ENCODE measurements at places on chromosomes 1 and 21.

GRCh38 chr1:12615865-12616708 lies 1.9 kb downstream of the DHRS3 start:
- DNase-seq = no peak

DNA sequence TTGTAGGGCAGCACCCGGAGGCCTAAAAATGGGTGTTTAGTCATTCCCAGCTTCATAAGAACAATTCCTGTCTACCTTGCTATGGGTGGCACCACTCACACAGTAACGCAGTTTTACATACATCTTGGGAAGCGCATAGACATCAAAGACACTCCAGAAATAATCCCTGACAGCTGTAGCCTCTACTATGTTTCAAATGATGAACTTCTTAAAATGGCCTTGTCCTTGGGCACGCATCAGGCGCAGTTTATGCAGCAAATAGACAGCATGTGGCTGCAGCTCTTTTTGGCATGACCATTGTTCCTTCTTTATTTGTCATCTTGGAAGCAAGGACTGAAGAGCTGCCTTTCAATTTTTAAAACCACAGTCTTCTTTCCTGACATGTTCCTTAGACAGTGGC lies 77.6 kb upstream of the CACYBP start:
- no peak for DNase-seq

GRCh38 chr1:12769031-12769430 lies 4.5 kb upstream of the PRAMEF12 start:
- DNase-seq = no peak

DNA sequence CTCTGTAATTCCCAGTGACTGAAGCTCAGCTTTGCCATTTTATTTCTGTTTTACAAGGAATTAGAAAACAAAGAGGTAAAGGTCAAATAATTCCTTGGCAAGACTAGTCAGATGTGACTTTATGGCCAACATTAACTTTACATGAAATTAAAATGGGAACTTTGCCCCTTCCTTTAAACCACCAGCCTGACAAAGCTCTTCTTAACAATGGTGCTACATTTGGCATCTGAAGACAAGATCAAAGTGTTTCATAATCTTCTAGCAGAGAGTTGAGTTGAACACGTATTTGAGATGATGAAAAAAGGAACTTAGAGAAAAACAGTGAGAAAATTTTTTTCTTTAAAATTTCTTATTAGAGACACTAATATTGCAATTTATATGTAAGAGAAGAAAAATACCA lies 193.8 kb downstream of the AK5 start:
- no peak for DNase-seq

DNA sequence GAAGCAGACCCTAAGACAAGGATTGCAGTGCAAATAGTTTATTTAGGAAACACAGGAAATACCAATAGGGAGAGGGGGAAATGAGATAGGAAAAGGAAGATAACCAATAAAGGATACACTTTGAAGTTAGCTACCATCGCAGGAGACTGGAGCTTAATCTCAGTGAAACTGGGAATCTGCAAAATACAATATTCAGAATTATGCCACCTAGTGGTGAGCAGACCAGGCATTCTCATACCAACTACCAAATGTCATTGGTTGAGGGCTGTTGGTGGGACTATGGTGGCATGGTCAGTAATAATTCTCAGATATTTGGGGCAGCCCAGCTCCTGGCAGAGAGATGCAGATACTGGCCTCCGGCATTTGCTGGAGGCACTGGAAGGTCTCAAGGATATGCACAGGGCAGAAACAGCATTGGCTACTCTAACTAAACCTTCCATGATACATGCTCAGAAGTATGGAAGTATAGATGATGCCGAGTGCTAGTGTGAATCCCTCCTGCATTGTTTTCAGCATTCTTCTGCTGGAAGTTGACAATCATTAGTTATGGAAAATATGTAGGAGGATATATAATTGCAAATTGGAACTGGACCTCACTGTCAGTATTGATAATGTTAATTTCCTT lies 11.8 kb upstream of the ZFP69B start:
- DNase-seq = no peak

DNA sequence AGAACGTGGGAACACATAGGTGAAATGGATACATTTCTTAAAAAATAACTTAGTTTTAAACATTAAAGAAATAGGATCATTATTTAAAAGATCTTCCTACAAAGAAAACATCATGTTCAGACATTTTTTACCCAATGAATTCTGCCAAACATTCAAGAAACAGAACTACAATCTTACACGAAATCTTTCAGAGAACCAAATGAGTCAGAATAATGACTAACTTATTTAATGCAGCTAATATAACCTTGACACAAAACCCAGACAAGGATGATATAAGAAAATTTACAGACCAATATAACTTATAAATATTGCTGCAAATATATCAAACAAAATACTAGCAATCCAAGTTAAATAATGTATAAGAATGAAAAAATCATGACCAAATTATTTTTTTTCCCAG lies 220.1 kb upstream of the KCNK2 start:
- DNase-seq = no peak

GRCh38 chr1:201108614-201109013 lies 3.6 kb downstream of the CACNA1S start:
- no peak for DNase-seq

- no peak for DNase-seq
Measured at GRCh38 chr1:41348394-41348793, 12.8 kb upstream of the FOXO6 start.

DNA sequence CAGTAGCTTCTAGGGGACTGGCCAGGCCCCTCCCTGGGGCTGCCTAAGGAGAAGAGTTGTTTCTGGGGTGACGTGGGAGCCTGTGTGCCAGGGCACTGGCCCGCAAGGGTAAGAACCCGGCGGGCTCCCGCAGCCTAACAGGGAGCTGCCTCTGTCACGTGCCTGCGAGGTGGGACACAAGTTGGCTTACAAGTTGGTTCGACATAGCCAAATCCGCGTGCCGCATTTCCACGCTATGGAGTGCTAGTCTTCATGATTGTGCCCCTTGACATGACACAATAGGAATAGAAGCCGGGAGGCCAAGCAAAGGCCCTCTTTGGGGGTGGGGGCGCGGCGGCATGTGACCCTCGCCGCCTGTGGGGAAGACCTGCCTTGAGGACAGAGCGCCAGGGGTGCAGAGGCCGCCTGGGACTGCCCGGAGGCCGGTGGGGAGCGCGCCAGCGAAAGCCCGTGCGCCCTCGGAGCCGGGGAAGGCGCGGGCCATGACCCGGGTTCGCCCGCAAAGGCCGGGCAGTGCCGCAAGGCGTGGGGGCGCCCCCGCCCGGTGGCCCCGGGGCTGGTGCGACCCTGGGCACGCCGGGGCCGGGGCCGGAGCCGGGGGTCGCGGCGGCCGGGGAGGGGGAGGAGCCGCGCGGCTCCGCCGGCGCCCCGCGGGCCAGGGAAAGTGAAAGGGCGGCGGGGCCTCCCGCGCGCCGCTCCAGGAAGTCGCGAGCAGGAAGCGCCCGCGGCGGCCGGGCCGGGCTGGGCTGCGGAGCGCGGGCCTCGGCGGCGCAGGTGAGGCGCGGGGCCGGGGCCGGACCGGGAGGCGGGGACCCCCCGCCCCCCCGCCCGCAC lies at the start of gene SLC37A1:
Gene SLC37A1, plus strand, starts transcription at position 702 of the 834 bp plus-strand sequence. CDS start 4,603 bp downstream, outside the sequence.
- no peak for DNase-seq

DNA sequence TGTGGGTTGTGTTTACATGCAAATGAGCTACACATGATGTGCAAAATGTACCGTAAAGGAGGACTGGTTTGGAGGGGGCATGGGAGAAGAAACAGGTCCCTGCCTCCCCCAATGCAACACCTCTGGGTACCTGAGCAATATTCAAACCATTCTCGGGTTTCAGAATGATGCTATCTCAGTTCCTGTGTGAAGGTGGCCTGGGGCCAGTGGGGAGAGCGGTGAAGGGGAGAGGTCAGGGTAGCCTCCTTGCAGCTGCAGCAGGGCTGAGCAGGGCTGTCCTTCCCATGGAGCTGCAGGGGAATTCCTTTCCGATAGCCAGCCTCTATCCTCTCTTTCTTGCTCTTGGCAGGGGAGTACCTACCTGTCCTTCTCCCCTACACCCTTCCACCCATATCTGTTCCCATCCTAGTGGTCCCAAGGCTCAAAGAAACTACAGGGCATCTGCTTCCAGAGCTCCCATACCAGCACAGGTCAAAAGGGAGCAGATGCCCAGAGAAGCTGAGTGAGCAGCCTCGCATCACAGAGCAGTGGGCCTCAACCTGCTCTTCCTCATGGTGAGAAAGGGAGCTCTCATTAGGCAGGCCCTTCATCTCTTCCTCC lies 11.9 kb downstream of the MEF2D start:
- DNase-seq = no peak

DNA sequence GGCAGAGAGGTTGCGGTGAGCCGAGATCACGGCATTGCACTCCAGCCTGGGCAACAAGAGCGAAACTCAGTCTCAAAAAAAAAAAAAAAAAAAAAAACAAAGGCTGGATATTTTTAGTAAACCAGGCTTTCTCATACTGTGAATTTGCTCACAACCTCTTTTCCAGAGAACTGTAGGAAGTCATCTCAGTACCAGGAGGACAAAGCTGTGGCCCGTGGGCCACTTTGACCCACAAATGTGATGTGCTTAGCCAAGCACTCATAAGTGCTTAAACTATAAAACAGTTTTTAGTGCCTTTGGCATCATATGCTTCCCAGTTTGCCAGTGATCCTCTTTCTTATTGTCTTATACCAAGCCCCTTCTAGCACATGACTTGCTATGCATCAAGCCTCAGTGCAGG lies 46.5 kb downstream of the RNF11 start:
- DNase-seq = no peak

GRCh38 chr1:31503570-31503969 lies 72.7 kb upstream of the TINAGL1 start:
- no peak for DNase-seq

All from non-pigmented ciliary epithelial cell (primary cell).